OCI-LY7 (cell line): ENCODE measurements at places on chromosomes 5 and 9. TPM values are rescaled to one million over a fixed set of nuclear protein-coding genes. Genes with fewer than 3 reads are reported as not detected.
A peak's percentile ranks its signal among the peaks of the same experiment; 100 is the strongest.

TTC39B gene
- total RNA-seq: 0.06 TPM in 1 of 2 replicates, not detected in the other

CDH12 gene
- total RNA-seq: not detected in 2 replicates

CAPSL gene
- not detected in 2 replicates for total RNA-seq

SLC23A1 gene
- total RNA-seq: 63.1 and 67.9 TPM in 2 replicates

FOXD4L5 gene
- 0.93 and 1.5 TPM in 2 replicates for total RNA-seq

GRCh38 chr5:139017624-139018023, 142.5 kb upstream of the LRRTM2 start:
- DNase-seq: no peak

- DNase-seq: no peak
Observed at GRCh38 chr5:79456400-79456799, 57.5 kb downstream of the HOMER1 start.

DNA sequence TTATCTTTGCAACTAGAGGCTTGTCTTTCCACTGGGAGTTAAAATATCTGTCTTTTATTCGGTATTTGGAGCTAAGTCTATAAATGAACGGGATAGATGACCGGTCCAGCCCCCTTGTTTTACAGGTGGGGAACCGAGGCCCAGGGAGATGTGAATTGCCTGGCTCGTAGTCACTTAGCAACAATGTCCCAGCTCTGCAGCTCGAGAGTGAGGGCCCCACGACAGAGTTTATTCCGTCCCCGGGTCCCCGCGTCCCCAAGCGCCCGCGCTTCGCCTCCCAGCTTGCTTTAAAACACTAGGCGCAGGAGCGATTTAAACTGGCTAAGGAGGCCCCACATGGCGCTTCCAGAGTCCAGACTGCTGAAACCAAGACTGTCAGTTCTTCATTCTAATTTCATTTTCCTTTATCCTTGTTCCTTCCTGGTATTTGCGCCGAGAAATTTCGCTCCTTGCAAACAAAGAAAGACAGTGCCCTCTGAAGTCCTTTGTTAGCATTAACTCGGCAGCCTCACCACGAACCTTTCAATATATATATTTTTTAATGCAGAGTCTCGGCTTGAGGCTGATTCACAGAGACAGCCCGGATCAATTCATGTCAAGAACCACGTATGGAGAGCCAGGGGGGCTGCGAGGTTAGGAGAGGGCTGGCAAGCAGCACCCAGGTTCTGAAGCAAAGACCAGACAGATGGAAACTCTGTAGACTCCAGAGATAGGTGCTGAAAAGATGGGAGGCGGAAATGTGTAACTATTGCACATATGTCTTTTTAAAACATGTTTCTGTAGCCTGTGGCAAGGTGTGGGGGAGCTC, 1.4 kb upstream of the ENC1 start:
- peak; percentile 57 for DNase-seq

- peak; percentile 90 for DNase-seq
Observed at GRCh38 chr5:159098603-159099436, 896 bp downstream of the EBF1 start.

DNA sequence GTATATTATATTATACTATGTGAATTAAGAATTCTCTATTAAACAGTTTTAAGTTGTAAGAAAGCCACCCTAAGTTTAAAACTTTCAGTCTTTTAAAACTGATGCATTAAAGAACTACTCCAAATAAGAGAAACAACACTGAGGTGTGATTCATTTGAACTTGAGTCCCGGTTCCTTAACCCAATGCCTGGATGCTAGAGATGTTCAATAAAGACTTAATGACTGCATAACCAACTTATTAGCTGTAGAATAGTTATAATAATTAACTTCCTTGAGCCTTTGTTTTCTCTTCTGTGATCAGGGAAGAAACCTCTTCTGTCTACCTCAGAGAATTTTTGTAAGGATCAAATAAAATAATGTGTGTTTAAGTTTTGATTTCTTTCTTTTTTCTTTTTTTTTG, 45.3 kb upstream of the DENND4C start:
- no peak for DNase-seq

DNA sequence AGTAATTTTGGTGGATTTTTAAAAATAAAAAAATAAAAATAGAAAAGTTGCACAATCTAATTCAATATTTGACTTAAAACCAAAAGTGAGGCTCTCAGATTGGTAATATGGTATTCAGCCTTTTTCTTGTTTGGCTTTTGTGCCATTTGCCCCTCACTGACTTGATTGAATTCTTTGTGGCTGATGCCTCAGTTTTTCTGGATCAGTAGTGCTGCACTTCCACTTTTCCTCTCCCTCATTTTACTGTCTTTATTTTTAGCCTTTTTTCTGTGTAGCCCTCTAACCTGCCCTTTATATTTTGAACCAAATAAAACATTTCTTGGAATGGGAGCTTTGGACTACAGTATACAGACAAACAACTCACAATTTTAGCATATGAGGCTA, 3.8 kb upstream of the MSMP start:
- DNase-seq: no peak
